H54 (cell line): ENCODE measurements at places on chromosomes 6 and 20.
A peak's percentile ranks its signal among the peaks of the same experiment; 100 is the strongest.

- DNase-seq: no peak
These were observed 348.7 kb upstream of the MANEA start for GRCh38 chr6:95228636-95229035.

GRCh38 chr6:31142361-31142761 lies 3.5 kb upstream of the PSORS1C2 start:
- DNase-seq: no peak

- DNase-seq: peak; percentile 97
These were observed 1.2 kb downstream of the TCEA2 start for GRCh38 chr20:64064145-64064698.

DNA sequence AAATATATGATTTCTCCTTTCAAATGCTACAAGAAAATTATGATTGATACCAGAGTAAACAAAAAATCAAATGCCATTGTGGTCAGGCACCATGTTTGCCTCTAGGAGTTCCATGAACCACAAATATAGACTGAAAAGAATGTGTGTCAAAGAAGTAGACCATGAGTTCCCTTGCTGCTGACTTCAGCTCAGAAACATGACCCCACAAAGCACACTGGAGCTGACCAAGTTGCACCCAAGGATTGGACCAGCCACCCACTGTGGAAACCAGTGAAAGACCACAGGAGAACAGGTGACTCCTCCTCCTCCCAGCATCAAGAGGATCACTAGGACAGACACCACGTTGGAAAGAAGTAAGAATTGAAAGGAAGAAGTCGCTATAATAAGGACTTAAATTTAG lies 90.8 kb upstream of the TENT5A start:
- DNase-seq: no peak

DNA sequence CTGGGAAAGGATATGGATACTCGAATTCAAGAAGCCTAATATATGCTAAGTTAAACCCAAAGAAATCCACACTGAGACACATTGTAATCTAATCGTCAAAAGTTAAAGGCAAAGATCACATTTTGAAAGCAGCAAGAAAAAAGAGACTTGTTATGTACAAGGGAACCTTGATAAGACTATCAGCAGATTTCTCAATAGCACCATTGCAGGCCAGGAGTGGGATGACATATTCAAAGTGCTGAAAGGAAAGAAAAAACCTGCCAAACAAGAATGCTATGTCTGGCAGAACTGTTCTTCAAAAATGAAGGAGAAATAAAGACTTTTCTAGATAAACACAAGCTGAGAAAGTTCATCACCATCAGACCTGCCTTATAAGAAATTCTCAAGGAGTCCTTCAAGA lies 75.2 kb downstream of the COL21A1 start:
- DNase-seq: no peak

DNA sequence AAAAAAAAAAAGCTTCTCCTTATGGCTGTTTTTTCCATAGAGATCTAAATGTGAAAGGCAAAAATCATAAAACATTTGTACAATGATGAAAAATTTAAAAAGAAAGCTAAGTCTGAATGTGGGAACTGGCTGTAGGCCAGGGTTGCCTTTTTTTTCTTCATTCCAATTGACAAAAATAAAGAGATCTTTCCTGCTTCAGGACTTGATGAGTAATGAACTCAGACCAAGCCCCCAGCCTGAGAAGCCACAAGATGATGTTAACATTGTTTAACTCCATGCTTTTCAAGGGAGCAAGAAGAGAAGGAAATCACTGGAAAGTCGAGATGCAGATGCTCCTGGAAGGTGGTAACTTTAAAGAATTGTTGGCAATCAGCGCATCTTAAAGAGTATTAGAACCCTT lies 41.4 kb downstream of the TRMT6 start:
- DNase-seq: no peak

- DNase-seq: no peak
These were observed 59.9 kb upstream of the TENT5A start for GRCh38 chr6:81812401-81812800.

DNA sequence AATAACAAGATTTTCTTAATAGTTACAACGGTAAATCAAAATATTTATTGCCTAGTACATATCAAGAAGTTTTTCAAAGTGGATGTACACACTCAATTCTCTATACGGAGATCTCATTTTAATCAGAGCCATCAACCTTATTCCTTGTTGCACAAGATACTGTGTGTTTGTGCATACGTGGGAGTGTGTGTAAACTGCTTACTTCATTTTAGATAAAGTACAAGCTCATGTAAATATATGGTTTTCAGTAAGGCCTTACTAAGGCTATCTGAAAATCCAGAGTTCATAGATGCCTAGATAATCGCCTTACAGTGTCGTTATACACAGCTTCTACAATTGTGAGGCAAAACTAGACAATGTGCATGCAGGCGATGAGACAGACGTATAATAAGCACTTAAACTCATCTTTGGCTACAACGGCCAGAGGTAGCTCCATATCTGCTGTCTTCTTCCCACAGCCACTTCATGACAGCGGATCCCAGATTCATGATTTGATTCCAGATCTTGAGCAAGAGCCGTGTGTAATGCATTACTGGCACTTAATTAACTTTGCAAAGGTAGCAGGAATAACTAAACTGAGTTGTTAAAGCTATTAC lies 2.5 kb downstream of the PERP start:
- DNase-seq: no peak

GRCh38 chr6:150037526-150038201 lies 12.3 kb upstream of the RAET1L start:
- DNase-seq: no peak

- DNase-seq: no peak
These were observed 1383.8 kb upstream of the MAP3K7 start for GRCh38 chr6:91970700-91971099.

- DNase-seq: no peak
These were observed 62.4 kb downstream of the AIG1 start for GRCh38 chr6:143123081-143123480.

DNA sequence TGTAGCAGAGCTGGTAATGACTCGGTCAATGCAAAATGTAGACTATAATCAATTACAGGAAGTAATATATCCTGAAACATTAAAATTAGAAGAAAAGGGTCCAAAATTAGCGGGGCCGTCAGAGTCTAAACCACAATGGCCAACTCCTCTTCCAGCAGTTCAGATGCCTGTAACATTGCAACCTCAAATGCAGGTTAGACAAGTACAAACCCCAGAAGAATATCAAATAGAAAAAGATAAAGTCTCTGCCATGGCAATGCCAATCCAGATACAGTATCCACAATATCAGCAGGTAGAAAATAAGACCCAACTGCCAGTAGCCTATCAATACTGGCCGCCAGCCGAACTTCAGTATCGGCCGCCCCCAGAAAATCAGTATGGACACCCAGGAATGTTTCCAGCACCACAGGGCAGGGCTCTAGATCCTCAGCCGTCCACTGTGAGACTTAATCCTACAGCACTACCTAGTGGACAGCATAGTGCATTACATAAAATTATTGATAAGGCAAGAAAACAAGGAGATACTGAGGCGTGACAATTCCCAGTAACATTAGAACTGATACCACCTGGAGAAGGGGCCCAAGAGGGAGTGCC lies 158.4 kb downstream of the GPX5 start:
- no peak for DNase-seq

- DNase-seq: no peak
These were observed 10.2 kb upstream of the CHRNA4 start for GRCh38 chr20:63371291-63371865.

DNA sequence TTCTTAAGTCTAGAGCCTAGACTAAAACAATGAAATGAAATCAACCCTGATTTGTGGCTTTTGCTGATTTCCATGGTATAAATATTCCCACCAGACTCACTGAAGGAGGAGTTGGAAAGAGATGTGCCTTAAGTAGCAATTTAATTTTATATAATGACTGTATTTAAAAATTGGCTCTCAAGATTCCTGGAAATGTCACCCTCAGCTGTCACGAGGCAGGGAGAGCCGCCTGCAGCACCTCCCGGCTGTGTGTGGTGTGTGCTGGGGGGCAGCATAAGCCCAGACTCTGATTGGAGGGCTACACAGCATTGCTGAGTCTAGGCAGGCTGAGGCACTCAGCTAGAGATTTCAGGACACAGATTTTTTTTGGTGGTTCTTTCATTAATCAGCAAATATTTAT lies 40.6 kb upstream of the TMEM181 start:
- DNase-seq: no peak

DNA sequence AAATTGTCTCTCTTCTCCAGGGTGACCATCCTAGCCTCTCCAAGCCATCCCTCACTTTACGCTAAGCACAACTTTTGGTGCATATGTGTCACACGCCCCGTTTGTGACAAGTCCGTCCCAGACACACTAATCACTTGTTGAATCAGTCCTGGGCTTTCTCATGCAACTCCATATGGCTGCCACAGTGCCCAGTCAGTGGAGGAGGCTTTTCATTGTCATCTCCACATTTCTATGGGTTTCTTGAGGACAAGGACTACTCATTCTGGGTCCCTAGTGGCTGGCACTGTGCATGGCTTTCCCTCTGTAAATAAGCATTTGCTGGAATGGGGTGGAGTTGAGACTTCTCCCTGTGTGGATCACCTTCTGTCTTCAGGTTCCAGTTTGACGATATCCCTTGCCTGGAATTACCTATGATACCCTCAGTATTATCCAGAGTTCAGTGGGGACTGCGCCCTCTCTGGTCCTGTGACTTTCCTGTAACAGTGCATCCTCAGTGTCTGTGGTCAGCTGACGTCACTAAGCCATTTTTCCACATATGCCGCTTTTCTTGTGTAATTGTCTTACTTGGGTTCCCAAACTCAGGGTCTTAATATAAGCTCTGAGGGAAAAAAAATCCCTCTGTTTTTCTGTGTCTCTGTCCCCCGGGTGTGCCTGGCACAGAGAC lies 59.8 kb upstream of the MYL9 start:
- DNase-seq: no peak

DNA sequence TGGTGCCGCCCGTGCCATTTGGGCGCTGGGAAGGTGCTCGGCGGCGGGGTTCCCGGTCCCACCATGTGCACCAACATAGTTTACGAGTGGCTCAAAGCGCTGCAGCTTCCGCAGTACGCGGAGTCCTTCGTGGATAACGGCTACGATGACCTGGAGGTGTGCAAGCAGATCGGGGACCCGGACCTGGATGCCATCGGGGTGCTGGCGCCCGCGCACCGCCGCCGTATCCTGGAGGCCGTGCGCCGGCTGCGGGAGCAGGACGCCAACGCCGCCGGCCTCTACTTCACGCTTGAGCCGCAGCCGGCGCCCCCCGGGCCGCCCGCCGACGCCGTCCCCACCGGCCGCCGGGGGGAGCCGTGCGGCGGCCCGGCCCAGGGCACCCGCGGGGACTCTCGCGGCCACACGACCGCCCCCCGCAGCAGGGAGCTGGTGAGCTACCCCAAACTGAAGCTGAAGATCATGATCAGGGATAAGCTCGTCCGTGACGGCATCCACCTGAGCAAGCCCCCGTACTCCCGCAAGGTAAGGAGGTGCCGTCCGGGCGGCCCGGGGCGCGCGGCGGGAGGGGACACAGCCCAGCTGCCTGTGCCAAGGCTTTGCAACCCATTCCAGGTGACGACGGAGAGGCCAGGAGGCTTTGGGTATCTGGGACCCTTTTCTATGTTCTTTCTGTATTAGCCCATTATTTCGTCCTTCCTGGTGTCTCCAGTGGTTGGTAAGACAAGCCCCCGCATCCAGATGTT lies 547 bp downstream of the SAMD5 start:
- DNase-seq: no peak

- no peak for DNase-seq
These were observed 37.7 kb downstream of the INSM1 start for GRCh38 chr20:20405623-20406022.

DNA sequence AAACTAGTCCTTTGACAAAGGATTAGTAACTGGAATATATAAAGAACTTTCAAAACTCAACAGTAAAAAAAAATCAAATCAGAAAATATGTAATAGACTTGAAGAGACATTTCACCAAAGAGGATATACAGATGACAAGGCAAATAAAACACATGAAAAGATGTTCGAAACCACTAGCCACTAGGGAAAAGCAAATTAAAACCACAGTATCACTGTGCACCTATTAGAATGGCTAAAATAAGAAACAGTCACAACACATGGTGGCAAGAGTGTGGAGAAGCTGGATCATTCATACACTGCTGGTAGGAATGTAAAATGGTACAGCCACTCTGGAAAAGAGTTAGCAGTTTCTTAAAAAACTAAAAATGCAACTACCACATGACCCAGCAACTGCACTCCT lies 14.9 kb downstream of the ZBTB2 start:
- DNase-seq: no peak

- no peak for DNase-seq
These were observed 129.9 kb downstream of the EYA2 start for GRCh38 chr20:47024461-47024937.
